ENCODE measurements at places on chromosomes 2 and 18. TPM values are rescaled to one million over a fixed set of nuclear protein-coding genes. Genes with fewer than 3 reads are reported as not detected.

The SLC66A3 gene
- total RNA-seq = 32.8 TPM

The TNFAIP6 gene
- total RNA-seq = 0.98 TPM

The CABYR gene
- total RNA-seq = 18.9 TPM

The APLF gene
- 0.66 TPM for total RNA-seq

The TGFA gene
- 4.9 TPM for total RNA-seq

The NT5C1B gene
- total RNA-seq = not detected

The MPP4 gene
- total RNA-seq = 0.07 TPM

The GCG gene
- total RNA-seq = not detected

The VAMP5 gene
- 0.25 TPM for total RNA-seq

The LRATD1 gene
- 0.10 TPM for total RNA-seq

The PARD6G gene
- total RNA-seq = 2.7 TPM

The ANO7 gene
- 2.0 TPM for total RNA-seq

The SERPINB12 gene
- total RNA-seq = not detected

The GREB1L gene
- 3.8 TPM for total RNA-seq

The CDH20 gene
- total RNA-seq = not detected

The CFAP65 gene
- 0.16 TPM for total RNA-seq

The SH2D6 gene
- total RNA-seq = 1.3 TPM

The MGAT4A gene
- 3.1 TPM for total RNA-seq

The ICA1L gene
- total RNA-seq = 1.4 TPM

The SERPINB2 gene
- total RNA-seq = 0.07 TPM

The UPP2 gene
- not detected for total RNA-seq

The ATOH8 gene
- 16.5 TPM for total RNA-seq

The G6PC2 gene
- not detected for total RNA-seq

The SKOR2 gene
- total RNA-seq = not detected

The ASNSD1 gene
- total RNA-seq = 35.9 TPM

The RESP18 gene
- total RNA-seq = not detected

The ZC3H8 gene
- total RNA-seq = 13.4 TPM

The SLC8A1 gene
- total RNA-seq = 0.29 TPM

The ALPG gene
- total RNA-seq = 0.38 TPM

The KIAA2012 gene
- not detected for total RNA-seq

The TMEM237 gene
- 21.3 TPM for total RNA-seq

The CPO gene
- not detected for total RNA-seq

The HK2 gene
- total RNA-seq = 0.95 TPM

The PDE1A gene
- total RNA-seq = 0.31 TPM

The OTOF gene
- total RNA-seq = 0.13 TPM

The INPP1 gene
- total RNA-seq = 33.8 TPM

The UGT1A6 gene
- 1.1 TPM for total RNA-seq

The SCYGR4 gene
- total RNA-seq = not detected

The STPG4 gene
- total RNA-seq = not detected

The OBSL1 gene
- 19.9 TPM for total RNA-seq

The CSRNP3 gene
- 0.01 TPM for total RNA-seq

The OR6B2 gene
- not detected for total RNA-seq

The TMEM131 gene
- 16.1 TPM for total RNA-seq

The KCTD18 gene
- 11.1 TPM for total RNA-seq

The IL36A gene
- total RNA-seq = not detected

The C2orf66 gene
- total RNA-seq = not detected

The CYBRD1 gene
- total RNA-seq = 33.9 TPM

The IL18RAP gene
- 0.07 TPM for total RNA-seq

The AAMP gene
- 127 TPM for total RNA-seq

All from A549 treated with Hydrocortisone at 1 μM for 4 hours (cell line).